ENCODE measurements at places on chromosomes 4 and X.

- no peak for DNase-seq
Observed at GRCh38 chr4:134408897-134409296, 207.3 kb upstream of the PABPC4L start.

DNA sequence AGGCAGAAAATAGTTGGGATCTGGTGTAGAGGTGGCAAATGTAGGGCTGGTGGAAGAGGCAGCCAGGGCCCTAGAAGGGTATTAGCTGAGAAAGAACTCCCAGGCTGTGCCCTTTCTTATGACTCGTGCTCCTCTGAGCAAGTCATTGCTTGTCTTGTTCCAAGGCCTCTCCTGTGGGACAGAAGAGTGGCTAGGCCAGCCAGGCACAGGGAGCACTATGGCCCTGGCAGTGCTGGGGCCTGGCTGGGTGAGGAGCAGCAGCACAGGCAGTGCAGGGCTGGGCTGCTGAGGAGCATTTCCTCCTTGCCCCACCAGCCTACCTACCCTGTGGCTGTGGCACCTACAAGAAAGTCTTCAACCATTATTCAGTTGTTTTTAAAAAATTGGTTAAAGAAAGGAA is 298.5 kb upstream of the NR3C2 start:
- DNase-seq = no peak

DNA sequence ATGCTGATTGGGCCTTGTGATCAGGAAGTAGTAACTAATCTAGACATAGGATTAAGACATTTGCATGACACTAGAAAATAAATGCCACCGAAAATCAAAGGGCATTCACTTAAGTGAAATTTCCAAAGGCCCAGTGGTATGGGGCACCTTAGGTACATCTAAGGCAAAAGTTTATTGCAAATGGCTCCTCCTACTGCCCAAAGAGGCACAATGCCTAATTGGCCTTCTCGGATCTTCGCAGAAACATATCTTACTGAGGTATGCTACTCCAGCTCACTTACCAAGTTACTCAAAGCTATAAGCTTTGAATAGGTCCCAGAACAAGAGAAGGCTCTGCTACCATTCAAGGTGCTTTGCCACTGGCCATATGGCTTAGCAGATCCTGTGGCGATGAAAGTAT is 174.8 kb upstream of the CXCL13 start:
- no peak for DNase-seq

DNA sequence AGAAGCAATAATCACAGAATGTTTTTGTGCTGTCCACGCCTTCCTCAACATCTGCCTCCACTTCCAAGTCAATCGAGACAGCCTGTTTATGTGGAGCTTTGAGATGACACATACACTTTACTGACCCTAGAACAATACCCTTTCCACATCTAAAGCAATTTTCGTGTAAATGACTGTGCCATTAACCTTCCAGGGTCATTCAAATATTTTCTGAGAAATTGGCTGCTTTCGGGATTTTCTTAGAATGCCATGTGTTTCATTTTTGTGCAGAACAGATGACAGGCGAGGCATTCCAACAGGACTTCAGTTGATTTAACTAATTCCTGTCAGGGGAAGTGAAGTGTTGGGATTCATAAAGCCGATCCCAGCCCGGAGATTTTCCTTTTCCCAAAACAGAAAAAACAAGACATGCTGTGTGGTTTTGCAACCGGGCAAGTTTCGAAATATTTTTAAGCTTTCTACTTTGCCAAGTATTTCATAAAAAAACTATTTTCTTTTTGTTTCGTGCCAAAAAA is 73.9 kb downstream of the SORBS2 start:
- no peak for DNase-seq

GRCh38 chrX:87337267-87337666 is 180.3 kb upstream of the KLHL4 start:
- DNase-seq = no peak

DNA sequence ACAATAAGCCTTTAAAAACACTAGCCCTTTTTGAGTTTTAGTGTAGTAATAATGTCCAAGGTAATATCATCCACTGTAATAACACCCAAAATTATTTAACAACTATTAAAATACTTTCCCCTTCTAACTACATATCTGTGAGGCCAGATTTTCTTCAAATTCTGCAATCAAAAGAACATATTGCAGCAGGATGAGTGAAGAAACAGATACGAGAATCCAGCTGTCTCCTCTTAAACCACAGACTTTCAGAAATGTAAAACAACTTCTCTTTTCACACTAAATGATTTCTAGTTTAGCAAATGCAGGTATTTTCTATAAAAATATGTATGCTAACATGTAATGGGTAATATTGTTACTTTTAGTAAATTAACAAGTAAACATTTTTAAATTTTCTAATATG is 148.9 kb downstream of the PRDM5 start:
- no peak for DNase-seq

DNA sequence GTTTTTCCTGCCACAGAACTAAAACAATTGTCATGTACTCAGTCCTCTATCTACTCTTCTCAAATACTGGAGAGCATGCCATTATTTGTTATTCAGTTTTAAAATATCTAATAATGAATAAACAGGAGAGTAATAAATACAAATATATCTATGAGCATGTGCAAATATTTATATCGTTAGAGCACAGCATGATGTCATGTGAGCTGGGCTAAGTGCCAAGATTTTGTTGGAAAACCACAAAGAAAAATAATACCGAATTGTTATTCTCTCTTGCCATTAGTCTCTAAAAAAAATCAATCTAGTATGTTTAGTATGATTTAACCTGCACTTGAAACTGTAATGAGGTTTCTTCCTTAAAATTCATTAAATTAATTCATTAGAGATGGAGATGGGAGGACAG is 97.3 kb downstream of the DDX60 start:
- no peak for DNase-seq

DNA sequence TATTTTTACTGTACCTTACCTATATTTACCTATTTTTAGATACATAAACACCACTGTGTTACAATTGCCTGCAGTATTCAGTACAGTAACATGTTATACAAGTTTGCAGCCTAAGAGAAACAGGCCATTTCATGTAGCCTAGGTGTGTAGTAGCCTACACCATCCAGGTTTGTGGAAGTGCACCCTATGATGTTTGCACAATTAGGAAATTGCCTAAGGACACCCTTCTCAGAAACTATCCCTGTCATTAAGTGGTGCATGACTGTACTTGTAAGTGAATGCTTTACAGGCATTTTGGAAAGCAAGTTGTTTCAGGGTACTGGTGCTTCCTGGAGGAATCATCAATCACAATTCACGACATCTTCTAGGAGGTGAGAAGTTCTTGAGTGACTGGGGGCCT is 991.8 kb upstream of the SLIT2 start:
- DNase-seq = no peak

- DNase-seq = no peak
Observed at GRCh38 chr4:69697536-69698242, 44.6 kb upstream of the UGT2A1 start.

All from vagina (tissue), 2 donors.